Large intestine (tissue), 12 donors: ENCODE measurements at places on chromosomes 4 and X.

- DNase-seq = peak; percentile 19
These were observed 11.8 kb downstream of the DGKQ start for GRCh38 chr4:961351-962230.

DNA sequence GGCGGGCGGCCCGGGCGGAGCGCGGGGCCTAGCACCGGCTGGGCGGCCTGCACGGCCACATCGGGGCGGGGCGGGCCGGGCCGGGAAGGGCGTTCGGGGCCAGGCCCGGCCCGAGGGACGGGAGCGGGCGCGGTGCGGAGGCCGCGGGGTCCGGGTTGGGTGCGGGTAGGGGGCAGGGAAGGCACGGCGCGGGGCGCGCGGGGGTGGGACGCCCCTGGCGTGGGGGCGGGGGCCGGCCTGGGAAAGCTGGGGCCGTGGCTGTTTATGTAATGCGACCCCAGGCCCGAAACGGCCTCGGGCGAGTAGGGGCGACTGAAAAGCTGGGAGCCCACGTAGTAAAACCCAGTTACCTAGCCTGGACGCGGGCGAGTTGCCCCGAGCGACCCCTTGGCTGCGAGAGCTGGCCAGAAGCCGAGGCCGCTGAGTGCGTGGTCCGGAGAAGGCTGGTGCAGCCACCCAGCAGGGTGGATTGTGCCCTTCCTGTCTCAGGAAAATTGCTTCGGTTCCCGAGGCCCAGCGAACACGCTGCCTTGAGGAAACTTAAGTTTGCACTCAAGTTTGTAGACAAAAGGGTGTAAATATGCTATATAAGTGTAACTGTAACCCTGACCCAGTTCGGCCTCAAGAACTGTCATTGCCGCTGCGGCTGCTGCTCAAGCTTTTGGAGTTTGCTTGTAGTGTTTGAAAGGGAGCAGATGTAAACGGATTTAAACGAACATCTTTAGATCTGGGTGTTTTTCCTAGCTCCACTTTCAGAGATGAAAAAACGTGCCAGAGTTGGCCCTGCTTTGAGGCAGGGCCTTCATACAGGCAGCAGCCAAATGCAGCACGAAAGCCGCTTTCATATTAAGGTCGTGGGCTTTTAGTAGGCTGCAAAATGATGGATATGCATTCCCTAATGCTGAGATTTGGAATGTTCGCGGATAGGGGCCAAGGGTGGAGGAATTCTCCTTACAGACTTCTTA is 674 bp downstream of the SEC24B start:
- peak; percentile 60 for DNase-seq

- DNase-seq = no peak
These were observed 14.4 kb upstream of the KLHL5 start for GRCh38 chr4:39047681-39048080.

DNA sequence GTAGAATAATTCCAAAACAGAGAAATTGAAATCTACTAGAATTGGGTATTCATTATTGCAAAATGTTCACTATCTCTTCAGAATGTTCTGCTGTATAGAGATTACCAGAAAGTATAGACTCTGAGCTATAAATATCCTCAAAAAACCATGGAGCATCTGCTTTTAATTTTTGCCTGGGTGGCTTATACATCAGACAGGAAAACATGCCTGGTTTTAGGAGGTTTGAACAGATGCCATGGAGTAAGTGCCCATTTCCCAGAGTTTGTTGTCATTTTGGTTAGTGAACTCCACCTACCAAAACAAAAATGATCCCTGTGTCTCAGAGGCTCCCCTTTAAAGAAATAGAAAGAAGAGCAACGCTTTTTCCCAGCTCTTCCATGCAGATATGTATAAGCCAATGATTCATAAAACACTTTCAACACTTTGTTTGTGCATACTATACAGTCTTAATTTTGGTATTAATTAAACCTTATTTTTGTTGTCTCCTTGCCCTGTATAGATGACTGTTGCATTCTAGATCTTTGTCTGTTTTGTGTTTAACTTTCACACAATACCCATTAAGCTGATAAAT is 68.7 kb downstream of the MEPE start:
- DNase-seq = no peak

GRCh38 chr4:1538941-1539772 is 132.9 kb upstream of the NKX1-1 start:
- no peak for DNase-seq

- no peak for DNase-seq
These were observed 225.8 kb upstream of the TEX13C start for GRCh38 chrX:125093852-125094251.

DNA sequence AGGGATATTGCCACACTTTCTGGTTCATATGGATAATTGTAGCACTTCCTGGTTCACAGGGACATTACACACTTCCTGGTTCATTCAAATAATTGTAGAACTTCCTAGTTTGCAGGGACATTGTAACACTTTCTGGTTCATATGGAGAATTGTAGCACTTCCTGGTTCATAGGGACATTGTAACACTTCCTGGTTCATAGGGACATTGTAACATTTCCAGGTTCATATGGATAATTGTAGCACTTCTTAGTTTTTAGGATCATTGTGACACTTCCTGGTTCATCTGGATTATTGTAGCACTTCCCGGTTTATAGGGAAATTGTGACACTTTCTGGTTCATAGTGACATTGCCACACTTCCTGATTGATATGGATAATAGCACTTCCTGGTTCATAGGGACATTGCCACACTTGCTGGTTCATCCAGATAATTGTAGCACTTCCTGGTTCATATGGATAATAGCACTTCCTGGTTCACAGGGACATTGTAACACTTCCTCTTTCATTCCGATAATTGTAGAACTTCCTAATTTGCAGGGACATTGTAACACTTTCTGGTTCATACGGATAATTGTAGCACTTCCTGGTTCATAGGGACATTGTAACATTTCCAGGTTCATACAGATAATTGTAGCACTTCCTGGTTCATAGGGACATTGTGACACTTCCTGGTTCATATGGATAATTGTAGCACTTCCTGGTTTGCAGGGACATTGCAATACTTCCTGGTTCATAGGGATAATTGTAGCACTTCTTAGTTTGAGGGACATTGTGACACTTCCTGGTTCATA is 59.2 kb upstream of the CD99 start:
- no peak for DNase-seq

DNA sequence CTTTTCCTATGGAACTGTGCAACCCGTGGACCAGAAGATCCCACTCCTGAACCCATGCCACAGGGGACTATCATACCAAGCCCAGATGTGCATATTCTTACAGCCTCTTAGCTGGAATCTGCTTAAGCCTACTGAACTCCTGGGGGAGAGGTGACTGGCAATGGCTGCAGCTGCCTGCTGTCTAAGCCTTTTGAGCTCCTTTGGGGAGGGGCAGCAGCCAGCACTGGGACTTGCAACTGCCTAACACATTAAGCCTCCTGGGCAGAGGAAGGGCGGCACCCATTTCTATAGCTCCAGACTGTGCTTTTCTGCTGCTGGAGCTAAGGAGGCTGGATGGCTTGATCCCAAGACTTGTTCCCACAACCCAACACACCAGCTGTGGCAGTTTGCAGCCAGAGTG is 117.9 kb upstream of the VEGFC start:
- no peak for DNase-seq

- DNase-seq = peak; percentile 84
These were observed 5.0 kb downstream of the PITX2 start for GRCh38 chr4:110617646-110618580.

DNA sequence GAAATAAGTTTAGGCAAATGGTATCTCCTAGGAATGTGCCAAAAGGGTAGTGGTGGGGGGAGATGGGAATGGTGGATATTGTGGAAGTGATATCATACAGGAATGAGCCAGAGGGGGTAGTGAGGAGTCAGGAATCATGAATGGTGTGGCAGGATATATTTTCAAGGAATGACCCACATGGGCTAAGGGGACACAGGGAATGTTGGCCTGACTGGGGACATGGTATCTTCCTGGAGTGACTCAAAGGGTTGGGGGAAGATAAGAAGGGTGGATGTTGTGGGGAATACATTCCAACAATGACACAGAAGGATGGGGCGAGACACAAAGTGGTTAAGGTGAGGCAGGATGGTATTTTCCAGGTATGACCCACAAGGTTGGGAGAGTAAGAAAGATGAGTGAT is 60.6 kb downstream of the MAOA start:
- DNase-seq = no peak
